Airway epithelial cell (primary cell): ENCODE measurements at places on chromosomes 1 and 21. TPM values are rescaled to one million over a fixed set of nuclear protein-coding genes. Genes with fewer than 3 reads are reported as not detected.

TSPAN1 gene
- 37.5 and 39.6 TPM in 2 replicates for total RNA-seq

TTC22 gene
- total RNA-seq: 18.1 and 20.2 TPM in 2 replicates

IGSF5 gene
- total RNA-seq: not detected in 2 replicates

C1orf52 gene
- total RNA-seq: 9.7 and 15.1 TPM in 2 replicates

CA6 gene
- not detected in 2 replicates for total RNA-seq

SYT14 gene
- not detected in 2 replicates for total RNA-seq

CACNA1S gene
- not detected in 2 replicates for total RNA-seq

WDR3 gene
- 14.7 and 16.1 TPM in 2 replicates for total RNA-seq

COL6A1 gene
- 82.4 and 93.0 TPM in 2 replicates for total RNA-seq

EXTL1 gene
- total RNA-seq: not detected in 2 replicates

RASAL2 gene
- 19.8 and 20.9 TPM in 2 replicates for total RNA-seq

LIPI gene
- total RNA-seq: not detected in 2 replicates

VWA5B1 gene
- total RNA-seq: not detected in 2 replicates

PLEKHN1 gene
- total RNA-seq: 13.5 and 16.1 TPM in 2 replicates

ZNF124 gene
- total RNA-seq: 12.8 and 14.0 TPM in 2 replicates
